Lower lobe of right lung (tissue), 2 donors: ENCODE measurements at places on chromosomes 16 and 17. TPM values are rescaled to one million over a fixed set of nuclear protein-coding genes. Genes with fewer than 3 reads are reported as not detected.

DNA sequence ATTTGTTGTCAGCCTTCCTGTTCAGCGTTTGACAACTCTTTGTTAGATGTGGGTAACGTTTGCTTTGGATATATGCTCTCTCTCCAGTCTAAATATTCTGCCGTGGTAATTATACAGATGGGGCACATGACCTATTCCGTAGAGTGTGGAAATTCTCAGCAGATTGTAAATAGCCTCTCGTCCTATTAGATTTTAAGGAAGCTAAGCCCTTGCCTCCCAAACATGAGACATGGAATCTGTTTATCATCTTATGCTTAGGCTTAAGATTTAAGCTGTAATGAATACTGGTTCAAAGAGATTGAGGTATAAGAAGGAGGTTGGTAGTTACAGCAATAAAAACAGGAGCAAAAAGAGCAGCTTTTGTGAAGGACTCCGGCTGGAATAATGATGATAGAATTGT, 87.4 kb downstream of the RBFOX1 start:
- H3K4me3 ChIP-seq: no peak overlapping the region
- no peak overlapping the region for H3K27ac ChIP-seq
- no peaks in the 10 kb centered on the region for H3K4me1 ChIP-seq

GRCh38 chr16:56911771-56912571, 20.0 kb upstream of the HERPUD1 start:
- no peaks in the 10 kb centered on the region for H3K36me3 ChIP-seq
- H3K4me3 ChIP-seq: no peak overlapping the region
- DNase-seq: peak; percentile 69
- H3K27ac ChIP-seq: peak overlapping the region; percentile 64
- H3K27me3 ChIP-seq: no peaks in the 10 kb centered on the region

DNA sequence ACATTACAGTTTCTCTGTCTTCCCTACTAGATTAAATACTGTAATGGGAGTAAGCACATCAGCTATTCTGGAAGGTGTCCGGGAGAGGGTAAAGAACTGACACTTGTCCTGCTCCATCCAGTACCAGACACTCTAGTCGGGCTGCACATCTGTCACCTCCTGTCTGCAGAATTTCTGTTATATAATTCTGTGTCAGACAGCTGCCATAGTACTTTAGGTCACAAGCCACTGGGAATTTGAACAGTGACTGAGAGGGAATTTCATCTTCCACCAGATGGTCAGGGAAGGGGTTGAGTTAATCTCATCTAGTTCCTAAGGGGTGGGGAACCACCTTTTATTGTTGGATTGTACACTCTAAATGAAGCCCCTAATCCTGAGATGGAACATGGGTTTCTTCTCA, 58.6 kb upstream of the NUDT7 start:
- no peaks in the 10 kb centered on the region for H3K4me1 ChIP-seq
- no peaks in the 10 kb centered on the region for H3K36me3 ChIP-seq
- DNase-seq: no peak
- no peak overlapping the region for H3K4me3 ChIP-seq
- no peak overlapping the region for H3K27ac ChIP-seq
- no peaks in the 10 kb centered on the region for H3K27me3 ChIP-seq

GRCh38 chr17:82517230-82517865, 2.2 kb upstream of the FOXK2 start:
- no peak overlapping the region for H3K4me3 ChIP-seq
- no peak overlapping the region for H3K27ac ChIP-seq
- no peaks in the 10 kb centered on the region for H3K27me3 ChIP-seq
- H3K4me1 ChIP-seq: peaks cover 22% of the 10 kb centered on the region

GRCh38 chr17:55606488-55606815, 95.2 kb upstream of the SMIM36 start:
- peak overlapping the region; percentile 43 for H3K27ac ChIP-seq
- H3K36me3 ChIP-seq: no peaks in the 10 kb centered on the region
- DNase-seq: no peak
- H3K27me3 ChIP-seq: no peaks in the 10 kb centered on the region
- H3K4me3 ChIP-seq: no peak overlapping the region

DNA sequence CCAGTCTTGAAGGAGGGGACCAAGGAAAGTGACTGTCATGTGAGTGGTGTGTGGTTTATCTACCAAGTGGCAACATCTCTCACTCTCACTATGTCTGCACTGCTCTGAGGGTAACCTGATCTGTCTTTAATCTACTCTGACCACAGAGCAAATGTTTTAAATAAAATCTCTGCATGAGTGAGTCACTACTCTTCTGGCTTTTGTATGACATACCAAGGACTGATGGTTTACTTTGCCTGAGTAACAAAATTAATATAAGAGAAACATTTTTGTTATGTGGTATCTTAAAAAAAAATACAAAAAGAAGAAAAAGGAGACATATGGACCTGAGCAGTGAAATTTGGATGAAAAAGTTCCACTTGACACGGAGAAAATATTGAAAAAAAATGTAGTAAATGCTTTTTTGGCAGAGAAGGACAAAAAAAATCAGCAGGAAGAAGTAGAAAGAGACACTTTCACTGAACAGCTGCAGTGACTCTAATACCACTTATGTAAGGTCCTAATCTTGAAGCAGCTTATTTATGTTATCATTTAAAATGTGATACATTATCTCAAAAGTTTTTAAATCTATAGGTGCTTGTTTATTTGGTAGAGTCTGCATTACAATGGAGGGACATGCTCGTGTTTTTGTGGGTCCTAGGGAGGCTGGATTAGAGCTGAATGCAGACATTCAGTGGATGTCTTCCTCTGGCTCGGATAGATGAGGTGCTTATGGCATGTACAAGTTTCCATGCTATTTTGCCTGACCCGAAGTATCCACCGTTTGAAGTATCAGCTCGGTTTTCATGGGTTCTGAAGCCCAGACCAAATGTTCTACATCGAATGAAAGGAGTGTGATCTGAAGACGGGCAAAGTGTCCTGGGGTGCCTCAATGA, 240.7 kb downstream of the MAP2K6 start:
- H3K27me3 ChIP-seq: no peaks in the 10 kb centered on the region
- H3K27ac ChIP-seq: no peak overlapping the region
- no peaks in the 10 kb centered on the region for H3K4me1 ChIP-seq

GRCh38 chr17:73802314-73802713, 158.1 kb upstream of the SDK2 start:
- H3K4me1 ChIP-seq: no peaks in the 10 kb centered on the region
- DNase-seq: no peak
- no peak overlapping the region for H3K27ac ChIP-seq

DNA sequence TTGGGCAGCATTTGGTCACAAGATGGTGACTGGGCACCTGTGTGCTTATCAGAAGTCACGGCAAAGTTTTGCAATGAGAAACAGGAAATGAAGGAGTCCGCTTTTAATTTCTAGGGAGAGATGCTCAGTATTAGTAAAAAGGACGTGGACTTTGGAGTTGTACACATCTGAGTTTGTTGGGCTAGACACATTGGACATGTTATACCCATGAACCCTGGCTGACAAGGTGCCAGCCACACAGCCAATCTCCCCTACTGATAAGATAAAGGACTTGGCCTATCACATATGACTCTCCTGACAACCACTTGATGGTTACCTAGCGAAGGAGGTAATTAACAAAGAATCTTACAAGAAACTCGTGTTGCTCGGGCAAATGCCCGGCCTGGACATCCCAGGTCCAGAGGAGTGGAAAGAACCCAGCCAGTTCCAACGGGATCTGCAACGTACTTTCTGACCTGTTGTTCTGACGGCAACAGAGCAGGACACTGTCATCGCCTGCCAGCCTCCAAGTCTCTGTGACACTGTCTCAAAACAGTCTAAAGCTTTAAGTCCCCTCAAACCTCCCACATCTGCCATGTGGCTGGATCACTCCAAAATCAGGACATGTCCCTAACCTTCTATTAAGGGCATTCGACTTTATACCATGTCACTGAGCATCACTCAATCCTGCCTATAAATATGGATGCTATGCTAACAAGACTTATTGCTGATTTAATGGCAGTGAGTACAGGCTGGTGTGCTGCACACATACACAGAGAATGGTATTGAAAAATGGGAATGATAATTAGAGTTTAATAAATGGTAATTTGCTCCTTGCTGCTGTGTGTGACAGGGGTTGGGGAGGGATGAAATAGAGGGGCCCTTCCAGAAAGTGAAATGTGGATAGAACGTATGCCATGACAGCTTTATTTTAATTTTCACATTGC, 47.6 kb upstream of the LYRM9 start:
- peaks cover 5% of the 10 kb centered on the region for H3K27me3 ChIP-seq
- H3K4me1 ChIP-seq: no peaks in the 10 kb centered on the region
- H3K27ac ChIP-seq: no peak overlapping the region
- no peaks in the 10 kb centered on the region for H3K36me3 ChIP-seq

DNA sequence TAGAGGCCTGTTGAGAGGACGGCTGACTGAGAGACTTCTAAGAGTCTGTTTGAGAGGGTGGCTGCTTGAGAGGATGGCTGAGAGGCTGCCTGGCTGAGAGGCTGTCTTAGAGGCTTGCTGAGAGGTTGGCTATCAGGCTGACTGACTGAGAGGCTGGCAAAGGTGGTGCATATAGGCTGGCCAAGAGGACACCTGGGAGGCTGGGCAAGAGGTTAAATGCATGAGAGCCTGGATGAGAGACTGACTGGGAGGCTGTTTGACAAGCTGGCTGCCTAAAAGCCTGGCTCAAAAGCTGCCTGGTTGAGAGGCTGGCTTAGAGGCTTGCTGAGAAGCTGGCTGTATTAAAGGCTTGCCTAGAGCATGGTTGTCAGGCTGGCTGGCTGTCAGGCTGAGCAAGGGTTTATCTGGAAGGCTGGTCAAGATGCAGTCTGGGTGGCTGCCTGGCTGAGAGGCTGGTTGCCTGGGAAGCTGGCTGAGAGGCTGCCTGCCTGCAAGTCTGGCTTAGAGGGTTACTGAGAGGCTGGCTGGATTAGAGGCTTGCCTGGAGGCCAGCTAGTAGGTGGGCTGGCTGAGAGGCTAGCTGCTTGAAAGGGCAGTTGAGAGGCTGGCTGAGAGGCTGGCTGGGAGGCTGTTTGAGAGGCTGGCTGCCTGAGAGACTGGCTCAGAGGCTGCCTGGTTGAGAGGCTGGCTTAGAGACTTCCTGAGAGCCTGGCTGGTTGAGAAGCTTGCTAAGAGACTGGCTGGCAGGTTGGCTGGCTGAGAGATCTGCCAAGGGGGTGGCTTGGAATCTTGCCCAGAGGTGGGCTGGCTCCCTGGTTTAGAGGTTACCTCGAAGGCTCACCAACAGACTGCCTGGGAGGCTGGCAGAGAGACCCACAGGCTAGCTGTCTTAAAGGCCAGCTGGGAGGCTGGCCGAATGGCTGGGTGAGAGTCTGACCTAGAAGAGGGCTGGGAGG, 38.3 kb upstream of the ACSM2B start:
- H3K27me3 ChIP-seq: no peaks in the 10 kb centered on the region
- H3K4me3 ChIP-seq: no peak overlapping the region
- H3K27ac ChIP-seq: no peak overlapping the region
- H3K36me3 ChIP-seq: no peaks in the 10 kb centered on the region

GRCh38 chr17:78438694-78439325, 60.4 kb downstream of the PGS1 start:
- no peak for DNase-seq
- H3K4me1 ChIP-seq: peaks cover 18% of the 10 kb centered on the region
- no peaks in the 10 kb centered on the region for H3K27me3 ChIP-seq
- H3K36me3 ChIP-seq: no peaks in the 10 kb centered on the region

GRCh38 chr17:42107597-42108576, 4.6 kb downstream of the DHX58 start:
- peaks cover 13% of the 10 kb centered on the region for H3K4me1 ChIP-seq
- peak; percentile 87 for DNase-seq
- H3K4me3 ChIP-seq: peak overlapping the region; percentile 35

GRCh38 chr16:87457061-87457611, 35.7 kb downstream of the ZCCHC14 start:
- peaks cover 66% of the 10 kb centered on the region for H3K36me3 ChIP-seq
- H3K27me3 ChIP-seq: no peaks in the 10 kb centered on the region
- no peak overlapping the region for H3K27ac ChIP-seq
- no peak for DNase-seq
- H3K4me3 ChIP-seq: no peak overlapping the region

GRCh38 chr17:47119746-47120520, 69.2 kb downstream of the CDC27 start:
- H3K27ac ChIP-seq: no peak overlapping the region
- no peak overlapping the region for H3K4me3 ChIP-seq
- H3K27me3 ChIP-seq: no peaks in the 10 kb centered on the region
- peaks cover 63% of the 10 kb centered on the region for H3K36me3 ChIP-seq

Gene KRT24
- total RNA-seq: not detected

Gene RDM1
- not detected for total RNA-seq

Gene CLEC10A
- 7.7 TPM for total RNA-seq

Gene KRTAP17-1
- not detected for total RNA-seq

Gene GOSR1
- total RNA-seq: 50.9 TPM

Gene ADORA2B
- total RNA-seq: 6.2 TPM

Gene TPSD1
- total RNA-seq: 9.6 TPM
